Thoracic aorta (tissue), 2 donors: ENCODE measurements at places on chromosomes 2 and 18. TPM values are rescaled to one million over a fixed set of nuclear protein-coding genes. Genes with fewer than 3 reads are reported as not detected.

FAM124B gene
- total RNA-seq, result 4.0 TPM

ACMSD gene
- not detected for total RNA-seq

GLI2 gene
- total RNA-seq, result 4.9 TPM

DNA sequence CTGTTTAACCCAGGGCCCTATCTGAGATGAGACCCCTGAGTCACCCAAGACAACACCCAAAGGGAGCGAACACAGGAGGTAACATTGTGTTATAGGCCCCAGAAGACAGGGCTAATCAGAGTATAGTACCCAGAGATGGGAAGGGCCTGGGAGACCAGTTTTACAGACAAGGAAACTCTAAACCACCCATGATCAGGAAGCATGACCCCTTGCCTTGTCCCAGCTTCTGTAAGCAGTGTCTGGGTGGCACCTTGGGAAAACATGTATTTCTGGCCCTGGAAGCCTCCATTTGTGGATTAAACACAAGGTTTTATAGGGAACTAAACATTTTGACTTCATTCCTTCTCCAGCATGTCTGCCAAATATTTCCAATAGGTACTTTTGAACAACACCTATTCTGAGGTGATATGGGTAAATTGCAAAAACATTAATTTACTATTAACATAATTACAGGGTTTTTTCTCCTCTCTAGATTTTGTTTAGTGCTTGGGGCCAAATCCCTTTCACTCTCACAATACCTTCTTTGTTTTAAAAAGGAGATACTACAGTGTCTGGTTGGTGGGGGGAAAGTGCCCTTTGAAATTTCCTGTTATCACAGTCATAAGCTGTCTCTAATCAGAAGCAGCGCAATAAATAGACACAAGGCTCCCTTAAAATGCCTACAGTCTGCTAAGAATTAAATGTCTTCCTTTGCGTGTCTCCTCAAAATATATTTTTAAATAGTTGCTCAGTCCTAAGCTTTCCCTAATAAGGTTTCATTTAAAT is 341.1 kb downstream of the BCL11A start:
- no peak for DNase-seq

- no peak for DNase-seq
These were observed 128.5 kb downstream of the CALCRL start for GRCh38 chr2:187319441-187320108.

- DNase-seq, result no peak
These were observed 144.3 kb upstream of the MAP3K20 start for GRCh38 chr2:172931256-172931894.

DNA sequence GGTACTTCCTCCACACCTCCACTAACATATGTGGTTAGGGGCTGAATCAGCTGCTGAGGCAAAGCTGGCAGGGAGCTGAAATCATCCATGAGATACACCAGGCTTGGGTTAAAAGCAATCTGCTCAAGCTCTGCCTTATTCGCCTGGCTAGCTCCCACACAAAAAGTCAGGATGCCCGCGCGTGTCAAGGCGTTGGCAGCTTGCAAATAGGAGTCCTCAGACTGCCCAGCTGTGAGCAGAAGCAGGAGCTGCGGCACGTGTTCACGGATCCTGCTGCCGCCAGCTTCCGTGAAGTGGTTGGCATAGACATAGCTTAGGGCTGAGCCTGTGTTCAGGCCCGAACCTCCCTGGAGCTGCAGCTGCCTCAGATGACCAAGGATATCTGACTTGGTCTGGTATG is 35.3 kb downstream of the COL6A3 start:
- no peak for DNase-seq

TUBA3D gene
- not detected for total RNA-seq

DNA sequence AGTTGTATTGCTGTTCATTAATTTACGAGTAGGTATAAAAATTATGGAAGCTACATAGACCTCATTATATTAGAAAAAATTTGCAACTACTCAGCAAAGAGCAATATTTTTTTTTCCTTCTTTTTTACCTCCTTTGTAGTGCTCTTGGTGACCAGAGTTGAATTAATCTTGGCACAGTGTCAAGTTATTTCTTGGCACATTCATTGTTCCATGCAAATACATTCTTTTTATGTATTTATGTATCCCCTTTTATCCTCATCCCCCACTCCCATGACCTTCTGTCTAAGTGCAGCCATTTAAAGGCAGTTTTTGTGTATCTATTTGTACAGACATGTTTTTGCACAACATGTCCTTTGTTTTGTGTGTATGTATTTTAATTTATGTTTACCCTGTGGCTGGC is 224.5 kb downstream of the CCDC102B start:
- DNase-seq, result no peak

DNA sequence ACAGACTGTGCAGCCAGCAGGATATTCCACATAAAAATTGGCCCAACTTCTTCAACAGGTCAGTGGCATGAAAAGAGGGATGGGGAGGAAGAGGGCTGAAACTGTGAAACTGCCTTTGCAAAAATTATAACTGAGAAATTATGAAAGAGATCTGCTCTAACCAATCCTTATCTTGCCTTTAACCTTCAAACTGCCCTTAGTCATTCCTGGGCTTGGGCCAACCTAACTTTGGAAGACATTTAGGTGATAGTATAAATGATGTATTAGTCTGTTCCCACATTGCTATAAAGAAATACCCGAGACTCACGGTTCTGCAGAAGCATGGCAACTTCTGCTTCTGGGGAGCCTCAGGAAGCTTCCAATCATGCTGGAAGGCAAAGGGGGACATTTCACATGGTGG is 74.5 kb downstream of the RPL31 start:
- DNase-seq, result no peak

PIEZO2 gene
- 8.3 TPM for total RNA-seq

DNA sequence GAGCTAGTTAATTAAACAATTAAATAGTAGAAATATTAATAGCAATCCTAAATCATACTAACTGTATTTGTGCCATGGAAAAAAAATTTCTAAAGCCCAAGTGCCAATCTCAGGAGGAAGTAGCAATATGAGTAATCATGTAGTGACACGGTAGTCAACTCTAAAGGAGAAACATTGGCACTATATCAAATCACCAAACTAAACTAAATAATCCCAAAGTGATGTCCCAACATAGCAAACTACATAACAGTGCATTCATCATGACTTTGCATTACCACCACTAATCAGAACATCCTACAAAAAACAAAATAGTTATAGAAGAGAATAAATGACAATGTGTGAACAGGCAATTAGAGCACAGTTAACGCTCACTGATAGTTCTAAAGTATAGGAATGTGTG is 195.1 kb downstream of the EXOC6B start:
- no peak for DNase-seq
